ENCODE measurements at places on chromosomes 3 and 15.

- DNase-seq: no peak
These were observed 2.4 kb downstream of the HACD3 start for GRCh38 chr15:65532738-65533051.

GRCh38 chr3:102144063-102144462 is 290.8 kb upstream of the ZPLD1 start:
- DNase-seq: no peak

- no peak for DNase-seq
These were observed 85.2 kb downstream of the ERC2 start for GRCh38 chr3:56383092-56383491.

DNA sequence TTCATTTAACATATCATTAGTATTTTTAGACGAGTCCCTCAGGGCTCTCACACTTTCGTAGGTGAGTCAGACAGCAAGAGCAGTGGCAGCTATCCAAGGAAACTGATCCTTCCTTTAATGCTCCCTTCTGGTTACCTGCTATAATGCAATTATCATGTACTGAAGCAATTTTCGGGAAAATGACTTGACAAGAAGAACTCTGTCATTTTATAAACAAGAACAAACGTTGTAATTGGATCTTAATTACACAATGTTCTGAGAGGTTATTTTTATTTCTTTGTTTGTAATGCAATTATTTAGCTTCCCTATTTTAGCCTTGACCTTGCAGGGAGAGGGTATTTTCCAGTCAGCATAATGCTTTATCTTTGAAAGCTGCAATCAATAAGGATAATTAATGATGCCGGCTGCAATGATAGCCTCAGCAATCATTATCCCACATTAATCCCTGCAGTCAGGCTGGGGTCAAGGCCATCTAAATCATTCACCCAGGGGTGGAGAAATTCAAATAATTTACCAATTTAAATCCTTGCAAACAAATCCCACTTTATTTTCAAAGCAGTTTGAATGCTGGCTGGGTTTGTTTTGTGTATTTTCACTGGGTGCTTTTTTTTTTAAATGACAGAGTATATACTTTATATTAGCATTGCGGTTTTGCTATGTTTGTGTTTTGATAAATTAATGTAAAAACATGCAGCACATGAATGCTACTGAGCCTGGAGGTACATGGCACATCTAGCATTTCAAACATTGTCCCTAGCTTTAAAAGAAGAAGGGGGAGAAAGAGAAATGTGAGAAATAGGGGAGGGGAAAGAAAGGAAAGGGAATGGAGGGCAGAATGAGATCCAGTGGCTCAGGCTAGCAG is 249.9 kb downstream of the SHOX2 start:
- DNase-seq: no peak

DNA sequence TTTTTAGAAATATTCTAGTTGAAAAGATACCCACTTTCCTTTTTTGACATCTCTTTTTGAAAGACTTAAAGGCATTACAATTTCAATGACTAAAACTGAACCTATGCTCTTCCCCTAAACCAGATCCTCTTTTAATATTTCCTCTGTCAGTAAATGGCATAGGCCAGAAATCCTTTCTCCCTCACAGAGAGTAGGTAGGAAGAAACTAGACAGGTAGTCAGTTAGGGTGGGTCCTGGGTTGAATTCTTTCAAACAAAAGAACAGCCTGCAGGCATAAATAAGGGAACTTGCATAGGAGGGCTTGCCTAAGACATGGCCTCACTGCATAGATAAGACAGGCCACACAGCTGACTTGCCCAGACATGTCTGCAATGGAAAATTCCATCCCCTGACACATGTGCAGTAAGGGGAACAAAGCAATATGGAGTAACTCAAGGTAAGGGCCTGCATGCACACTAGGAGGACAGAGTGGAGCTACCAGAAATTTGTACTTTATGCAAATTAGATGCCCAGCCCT is 23.1 kb downstream of the PLSCR5 start:
- DNase-seq: no peak

DNA sequence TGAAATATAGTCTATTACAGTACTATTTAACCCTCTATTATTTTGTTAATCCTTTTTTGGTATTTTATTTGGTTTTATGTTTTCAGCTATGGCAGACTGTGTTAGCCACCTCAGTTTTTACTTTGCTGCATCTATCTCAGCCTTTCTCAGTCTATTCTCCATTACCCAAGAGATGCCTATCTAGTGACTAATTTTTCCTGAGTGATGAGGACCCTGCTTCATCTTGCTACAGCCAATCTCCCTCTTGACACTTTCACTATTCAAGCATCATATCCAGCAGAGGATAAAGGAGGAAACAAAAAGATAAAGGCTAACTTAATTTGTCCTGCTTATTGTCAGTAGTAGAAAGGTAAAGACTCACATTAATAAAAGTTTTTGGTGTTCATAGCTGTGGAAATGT is 141.8 kb upstream of the NECTIN3 start:
- no peak for DNase-seq

DNA sequence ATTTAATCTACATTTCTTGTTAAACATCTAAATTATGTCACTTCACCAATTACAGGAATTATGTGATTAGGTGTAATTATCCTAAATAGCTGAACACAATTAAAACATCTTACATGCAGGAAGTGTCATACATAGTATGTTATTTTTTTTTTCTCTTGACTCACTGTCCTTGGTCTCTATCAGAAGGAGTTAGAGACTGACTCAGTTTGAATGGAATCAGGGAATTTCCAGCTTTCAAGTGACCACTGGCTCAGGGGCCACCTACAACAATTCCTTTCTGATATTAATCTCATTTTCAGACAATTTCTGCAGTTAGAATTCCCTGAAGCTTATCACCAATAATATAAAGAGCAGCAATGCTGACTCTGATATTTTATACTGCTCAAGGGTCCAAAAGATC is 400.7 kb downstream of the ROBO1 start:
- DNase-seq: no peak

DNA sequence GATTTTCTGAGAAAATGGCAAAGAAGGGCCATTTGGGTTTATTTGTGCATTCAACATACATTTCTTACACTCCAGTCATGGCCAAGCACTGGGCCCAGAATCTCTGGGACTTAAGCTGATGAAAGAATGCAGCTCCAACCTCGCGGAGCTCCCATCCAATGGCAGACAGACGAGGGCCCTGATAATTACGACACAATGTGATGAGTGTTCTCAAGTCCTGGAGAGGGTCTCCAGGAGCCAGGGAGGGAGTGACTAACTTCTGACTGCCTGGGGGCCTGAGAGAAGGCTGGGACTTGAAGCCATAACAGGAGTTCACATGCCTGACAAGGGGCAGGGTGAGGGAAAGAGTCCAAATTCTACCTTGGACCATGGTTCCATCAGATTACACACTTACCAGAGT is 42.6 kb upstream of the BNC1 start:
- DNase-seq: no peak

GRCh38 chr3:153595186-153595815 is 433.3 kb downstream of the RAP2B start:
- DNase-seq: no peak

GRCh38 chr3:193951859-193952258 is 184.1 kb upstream of the HES1 start:
- no peak for DNase-seq

DNA sequence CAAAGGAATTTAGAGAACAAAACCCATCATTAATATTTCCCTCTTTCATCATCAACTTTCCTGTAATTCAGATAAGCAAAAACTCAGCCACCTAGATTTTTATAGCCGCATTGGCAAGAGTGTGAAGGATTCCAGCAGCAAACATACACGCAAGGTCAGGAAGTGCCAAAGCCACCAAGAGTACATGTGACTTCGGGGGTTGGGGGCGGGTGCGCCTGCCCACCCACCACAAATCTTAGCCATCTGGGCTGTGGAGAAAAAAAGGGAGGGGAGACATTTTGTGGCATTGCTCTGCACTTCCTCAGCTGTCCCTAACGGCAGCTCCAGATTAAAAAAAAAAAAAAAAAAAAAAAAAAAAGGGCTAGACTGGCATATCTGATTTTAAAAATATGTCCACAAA is 148.4 kb downstream of the TNIK start:
- no peak for DNase-seq

GRCh38 chr3:45868213-45868612 is 18.1 kb upstream of the CCR9 start:
- no peak for DNase-seq

DNA sequence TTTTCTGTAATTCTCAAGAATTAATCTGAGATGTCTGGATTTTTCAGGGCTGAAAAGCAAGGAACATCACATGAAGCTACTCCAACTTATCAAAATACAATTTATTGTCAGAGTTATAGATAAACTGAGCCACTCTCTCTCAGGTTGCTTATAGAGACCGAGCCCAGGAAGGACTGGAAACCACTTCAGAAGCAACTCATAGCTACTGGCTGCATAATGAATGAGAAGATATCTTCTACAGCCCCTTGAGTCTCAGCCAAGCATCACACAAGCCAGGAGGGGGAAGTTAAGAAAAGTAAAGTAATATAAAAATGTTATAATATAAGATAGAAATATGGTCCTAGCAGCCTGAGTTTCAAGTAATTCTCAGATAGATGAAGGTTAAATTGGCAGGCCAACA is 186.0 kb downstream of the TNIK start:
- DNase-seq: no peak

GRCh38 chr3:74606996-74607395 is 7.5 kb downstream of the CNTN3 start:
- no peak for DNase-seq

- no peak for DNase-seq
These were observed 898 bp downstream of the SMAD3 start for GRCh38 chr15:67066041-67066958.

DNA sequence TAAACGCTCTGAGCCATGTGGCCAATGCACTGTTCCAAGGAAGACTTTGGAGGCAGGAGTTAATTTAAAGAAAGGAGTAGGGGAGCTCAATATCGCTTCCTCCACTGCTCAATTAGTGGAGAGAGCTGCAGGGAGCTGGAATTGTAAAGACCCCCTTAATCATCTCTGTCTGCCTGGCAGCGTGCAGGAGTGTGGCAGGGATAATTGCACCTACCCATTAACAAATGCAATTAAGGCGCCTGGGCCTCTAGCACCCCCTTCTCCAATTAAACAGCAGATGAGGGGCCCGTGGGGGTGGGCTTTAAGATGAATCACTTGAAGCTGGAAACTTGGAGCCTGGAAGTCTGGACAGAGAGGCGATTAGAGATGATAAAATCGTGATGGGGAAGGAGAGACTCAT is 61.7 kb upstream of the GLCE start:
- no peak for DNase-seq

DNA sequence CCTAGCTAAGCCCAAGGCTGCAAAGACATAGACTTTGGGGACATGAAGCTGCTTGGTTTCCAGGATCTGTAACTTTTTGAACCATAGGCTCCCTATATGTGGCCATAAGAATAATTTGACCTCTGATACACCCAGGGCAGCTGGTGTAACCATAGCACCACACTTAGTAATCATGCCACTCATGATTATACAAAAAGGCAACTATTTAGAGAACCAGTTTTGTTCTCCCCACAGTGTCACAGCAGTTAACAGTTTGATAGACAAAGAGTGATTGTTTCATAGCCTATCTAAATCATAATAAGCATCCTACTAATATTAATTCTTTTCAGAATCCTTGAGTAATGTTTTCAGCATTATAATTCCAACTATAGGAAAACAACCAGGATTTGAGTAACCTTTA is 334.9 kb downstream of the NEK10 start:
- DNase-seq: no peak

DNA sequence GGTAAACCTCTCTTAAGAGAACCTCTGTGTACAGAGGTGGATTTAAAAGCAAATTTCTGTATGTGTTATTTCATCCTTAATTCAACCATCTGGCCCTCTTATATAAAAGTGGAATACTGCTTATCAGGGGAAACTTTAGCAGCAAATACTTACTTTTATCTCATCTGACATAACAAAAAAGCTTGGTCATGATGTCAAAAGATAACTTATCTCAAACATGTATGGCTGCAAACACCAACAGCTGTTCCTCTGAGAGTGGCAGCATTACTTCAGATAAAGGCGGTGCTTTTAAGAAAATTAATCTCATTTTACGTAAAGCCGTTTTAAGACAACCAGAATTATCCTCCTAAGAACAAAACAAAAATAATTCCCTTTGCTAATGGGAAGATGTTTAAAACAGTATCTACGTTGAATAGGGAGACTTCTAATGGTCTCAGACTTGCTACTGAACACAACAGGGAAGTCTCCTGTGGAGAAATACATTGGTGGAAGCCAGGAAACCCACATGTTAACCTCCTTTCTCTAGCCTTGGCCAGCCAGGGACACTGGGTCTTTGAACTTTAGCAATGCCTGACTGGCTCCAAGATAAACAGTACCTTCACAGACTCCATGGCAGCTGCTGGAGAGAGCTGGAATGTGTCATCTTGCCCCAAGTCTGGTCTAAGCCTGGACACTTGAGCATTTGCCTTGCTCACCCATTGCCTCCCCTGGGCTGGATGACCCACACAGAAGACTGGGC is 18.1 kb downstream of the ARRDC4 start:
- DNase-seq: no peak

GRCh38 chr15:43913026-43913780 is 86.4 kb downstream of the WDR76 start:
- no peak for DNase-seq

Data from cortex of kidney (tissue), 1 donor.